ENCODE measurements at places on chromosomes 6 and 20.

GRCh38 chr6:166556863-166557322 is 29.6 kb downstream of the RAMACL start:
- DNase-seq: no peak

DNA sequence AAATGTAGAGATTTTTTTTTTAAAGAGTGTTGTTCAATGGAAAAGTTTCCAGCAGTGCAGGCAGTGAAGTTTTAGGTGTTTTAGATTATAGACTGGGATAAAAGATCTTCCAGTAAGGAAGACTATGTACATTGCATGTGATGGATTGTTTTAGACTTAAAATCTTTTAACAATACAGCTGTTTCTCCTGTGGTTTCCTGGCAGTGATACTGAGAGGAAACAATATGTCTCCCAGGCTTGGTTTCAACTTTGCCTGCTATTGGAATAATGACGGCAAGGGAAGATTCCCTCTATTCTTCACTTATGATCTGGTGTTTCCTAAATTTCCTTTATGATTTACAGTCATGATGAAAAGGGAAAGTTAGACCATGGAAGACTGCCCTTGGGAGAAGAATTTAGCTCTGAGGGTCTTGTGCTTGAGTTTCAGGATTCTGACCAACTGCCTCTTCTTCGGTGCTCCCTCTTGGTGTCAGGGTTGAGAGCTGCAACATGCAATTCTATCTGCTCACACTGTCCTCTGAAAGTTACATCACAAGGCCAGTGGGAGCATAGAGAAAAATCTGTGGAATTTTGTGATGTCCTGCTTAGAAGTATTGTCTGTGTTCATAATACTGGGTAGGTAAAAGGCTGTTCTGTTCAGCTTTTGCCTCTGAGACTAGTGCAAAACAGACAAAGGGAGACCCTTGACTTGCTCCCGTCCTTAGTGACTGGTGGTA is 262.8 kb upstream of the MAN1A1 start:
- no peak for DNase-seq

DNA sequence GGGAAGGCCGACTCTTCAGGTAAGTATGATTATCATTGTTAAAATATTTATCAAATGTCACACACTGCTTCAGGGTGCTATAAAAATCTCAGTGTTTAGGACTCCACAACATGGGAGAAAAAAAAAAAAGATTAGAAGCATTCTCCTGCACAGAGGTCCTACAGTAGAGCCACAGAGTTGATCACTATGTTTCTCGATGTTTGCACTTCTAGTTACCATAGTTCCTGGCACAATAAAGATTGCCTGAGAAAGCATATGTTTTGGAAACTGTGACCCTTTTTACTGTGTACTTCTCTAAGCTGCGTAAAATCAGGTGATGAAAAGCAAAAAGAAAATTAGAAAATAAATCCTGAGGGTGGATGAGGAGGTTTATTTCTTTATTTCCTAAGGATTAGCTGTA is 269.9 kb upstream of the SYNCRIP start:
- no peak for DNase-seq

DNA sequence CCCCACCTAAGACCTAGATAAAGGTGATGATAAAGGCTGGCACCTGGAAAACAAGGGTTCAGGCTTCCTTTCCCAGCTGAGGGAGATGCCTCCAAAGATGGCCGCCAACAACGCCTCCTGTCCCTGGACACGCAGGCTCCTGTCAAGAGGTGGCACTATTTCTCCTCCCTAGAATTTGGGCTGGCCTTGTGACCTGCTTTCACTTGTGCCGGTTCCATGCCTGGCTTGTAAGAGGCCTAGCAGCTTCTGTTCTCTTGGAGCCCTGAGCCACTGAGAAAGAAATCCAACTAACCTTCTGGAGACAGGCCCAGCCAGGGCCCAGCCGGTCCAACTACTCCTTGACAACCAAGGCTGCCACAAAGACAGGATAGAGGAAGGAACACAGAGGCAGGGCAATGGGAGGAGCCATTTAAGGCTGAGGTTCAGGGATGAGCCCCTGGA is 60.2 kb upstream of the RALY start:
- DNase-seq: peak; percentile 85

GRCh38 chr6:52826513-52826912 is 14.1 kb downstream of the GSTA5 start:
- DNase-seq: no peak

DNA sequence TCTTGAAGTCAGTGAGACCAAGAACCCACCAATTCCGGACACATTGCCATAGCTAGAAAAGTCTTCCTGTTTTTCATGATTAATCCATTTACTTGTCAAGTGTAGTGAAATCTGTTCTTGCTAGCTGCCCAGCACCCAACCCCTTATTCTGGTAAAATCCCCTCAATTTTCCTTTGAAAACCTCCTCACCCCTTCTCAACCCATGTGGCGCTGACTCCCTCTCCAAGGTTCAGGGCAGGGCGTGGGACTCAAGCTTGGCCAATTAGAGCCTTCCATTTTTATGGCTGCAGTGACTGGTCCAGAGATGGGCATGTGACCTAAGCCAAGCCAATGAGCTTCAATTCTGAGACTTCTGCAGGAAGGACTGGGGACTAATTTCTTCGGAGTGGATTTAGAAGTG is 9.8 kb upstream of the ZBP1 start:
- no peak for DNase-seq

- DNase-seq: no peak
Observed at GRCh38 chr20:45850926-45851325, 6.3 kb downstream of the ACOT8 start.

- no peak for DNase-seq
Observed at GRCh38 chr20:53567379-53567917, 26.2 kb downstream of the ZNF217 start.

DNA sequence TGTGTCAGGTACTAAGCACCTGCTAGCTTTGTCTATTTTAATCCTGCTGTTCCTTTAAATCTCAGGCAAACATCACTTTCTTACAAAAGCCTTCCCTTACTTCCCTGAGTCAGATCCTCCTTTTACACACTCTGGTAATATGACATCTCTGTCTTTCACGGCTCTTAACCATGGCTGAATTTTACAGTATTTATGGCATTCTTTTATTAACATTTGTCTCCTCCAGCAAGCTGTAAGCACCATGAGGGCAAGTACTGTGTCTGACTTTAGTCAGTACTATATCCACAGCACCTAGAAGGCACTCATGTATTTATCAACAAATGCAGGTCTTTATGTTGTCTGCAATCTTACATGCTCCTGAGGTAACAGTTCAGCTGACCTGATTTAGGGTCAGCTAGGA is 33.7 kb upstream of the HBS1L start:
- DNase-seq: no peak

- peak; percentile 67 for DNase-seq
Observed at GRCh38 chr20:35146299-35146919, 727 bp downstream of the EDEM2 start.

DNA sequence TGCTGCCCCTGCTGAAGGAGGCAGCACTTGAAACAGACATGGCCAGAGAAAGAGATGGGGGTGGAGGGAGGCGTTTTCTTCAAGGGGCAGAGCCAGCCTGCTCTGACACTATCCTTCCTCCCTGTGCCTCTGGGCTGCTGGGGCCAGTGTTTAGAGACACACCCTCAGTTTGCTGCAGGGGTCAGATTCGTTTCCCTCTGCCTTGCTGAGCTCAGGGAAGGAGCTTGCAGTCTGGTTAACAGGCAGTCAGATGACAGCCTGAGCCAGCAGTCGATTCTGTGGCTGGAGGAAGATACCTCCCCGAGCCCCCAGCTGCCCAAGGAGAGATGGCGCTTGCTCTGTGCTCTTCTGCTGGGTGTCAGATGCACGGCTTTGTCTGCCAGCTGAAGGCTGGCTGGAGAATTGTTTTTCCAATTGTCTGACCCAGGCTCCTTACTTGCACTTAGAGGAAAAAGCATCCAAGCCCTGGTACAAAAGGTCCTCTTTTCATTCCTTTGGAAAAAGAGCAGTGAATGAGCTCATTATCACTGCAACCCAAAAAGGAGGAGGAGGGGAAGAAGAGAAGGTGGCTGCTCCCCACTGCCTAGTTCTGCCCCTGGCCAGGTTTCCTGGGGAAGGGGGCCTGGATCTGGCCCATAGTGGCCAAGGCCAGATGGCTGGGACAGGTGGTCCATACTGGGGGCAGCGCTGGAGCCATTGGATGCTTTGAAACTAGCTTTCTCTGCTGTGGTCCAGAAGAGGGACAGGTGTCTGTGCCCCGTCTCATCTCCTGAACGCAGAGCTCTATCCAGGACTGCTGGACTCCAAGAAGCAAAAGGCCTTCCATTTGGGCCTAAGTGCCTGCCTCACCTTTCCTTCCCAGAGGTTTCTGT is 88.2 kb downstream of the TCP11 start:
- no peak for DNase-seq

DNA sequence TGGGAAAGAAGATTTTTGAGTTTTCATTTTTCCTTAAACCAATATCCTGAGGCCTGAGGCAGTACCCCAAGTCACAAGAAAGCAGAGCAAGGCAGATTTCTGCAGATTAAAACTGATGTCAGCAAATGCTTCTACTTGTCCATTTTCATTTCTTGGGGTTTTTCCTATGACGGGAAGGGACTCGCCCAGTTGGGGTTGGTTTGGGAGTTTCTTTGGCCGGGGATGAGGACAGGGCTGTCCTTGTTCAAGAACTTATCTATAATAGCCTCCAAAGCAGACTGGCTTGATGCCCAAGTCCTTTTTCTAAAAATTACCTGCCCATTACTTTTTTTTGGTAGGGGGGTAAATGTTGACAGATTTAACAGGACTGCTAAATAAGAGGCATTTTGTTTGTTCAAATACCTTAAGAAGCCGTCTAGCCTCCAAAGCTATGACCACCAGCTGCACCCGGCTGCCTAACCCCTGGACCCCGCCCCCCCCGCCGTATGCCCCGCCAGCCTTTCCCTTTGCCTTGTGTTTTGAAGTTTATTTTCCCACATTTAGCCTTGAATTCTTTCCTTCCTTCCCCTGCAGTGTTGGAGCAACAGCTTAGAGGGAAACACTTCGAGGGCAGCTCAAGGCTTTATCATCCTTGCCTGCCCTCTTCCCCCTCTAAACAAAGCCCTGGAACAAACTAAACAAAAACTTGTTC is 2.5 kb downstream of the KCNK5 start:
- DNase-seq: no peak

- no peak for DNase-seq
Observed at GRCh38 chr6:106103728-106104109, 17.6 kb downstream of the PRDM1 start.

- no peak for DNase-seq
Observed at GRCh38 chr6:89836639-89837222, 7.1 kb downstream of the CASP8AP2 start.

GRCh38 chr6:55917751-55918415 is 42.5 kb upstream of the BMP5 start:
- no peak for DNase-seq

- no peak for DNase-seq
Observed at GRCh38 chr6:165939601-165940290, 227.9 kb downstream of the TBXT start.

GRCh38 chr20:6074145-6074561 is 20.3 kb upstream of the LRRN4 start:
- peak; percentile 20 for DNase-seq

GRCh38 chr20:24917797-24918578 is 31.1 kb upstream of the CST7 start:
- DNase-seq: peak; percentile 45

DNA sequence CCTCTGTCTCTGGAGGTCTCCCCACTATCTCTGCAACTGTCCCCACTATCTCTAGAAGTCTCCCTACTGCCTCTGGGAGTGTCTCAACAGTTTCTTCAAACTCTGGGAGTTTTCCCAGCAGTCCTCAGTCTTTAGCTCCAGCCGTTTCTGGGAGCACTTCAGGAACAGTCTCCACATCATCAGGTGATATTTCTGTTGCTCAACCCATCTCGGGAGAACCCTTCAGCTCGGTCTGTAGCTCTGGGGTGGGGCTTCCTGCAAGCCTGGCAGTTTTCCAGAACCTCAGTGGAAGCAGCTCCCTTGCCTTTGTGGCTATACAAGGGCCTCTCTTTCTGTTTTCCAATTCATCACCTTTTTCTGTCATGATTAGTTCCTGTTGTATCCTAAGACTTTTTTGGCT is 3.0 kb upstream of the SFTA2 start:
- DNase-seq: no peak

DNA sequence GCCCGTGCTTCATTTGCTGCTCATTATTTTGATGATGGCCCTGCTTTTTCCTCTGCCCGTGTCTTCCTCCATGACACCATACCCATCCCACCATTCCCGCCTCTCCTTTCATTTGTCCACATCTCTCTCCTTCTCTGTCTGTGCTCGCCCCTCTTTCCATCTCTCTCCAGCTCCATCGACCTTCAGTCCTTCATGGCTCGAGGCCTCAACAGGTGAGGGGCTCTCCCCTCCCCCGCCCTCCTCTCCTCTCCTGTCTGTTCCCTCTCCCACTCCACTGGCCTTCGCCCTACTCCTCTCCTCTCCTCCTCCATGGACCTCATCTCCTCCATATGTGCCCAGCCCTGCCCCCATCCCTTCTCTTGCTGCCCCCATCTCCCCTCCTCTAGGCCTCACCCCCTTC is 12.1 kb upstream of the ZBTB9 start:
- no peak for DNase-seq

DNA sequence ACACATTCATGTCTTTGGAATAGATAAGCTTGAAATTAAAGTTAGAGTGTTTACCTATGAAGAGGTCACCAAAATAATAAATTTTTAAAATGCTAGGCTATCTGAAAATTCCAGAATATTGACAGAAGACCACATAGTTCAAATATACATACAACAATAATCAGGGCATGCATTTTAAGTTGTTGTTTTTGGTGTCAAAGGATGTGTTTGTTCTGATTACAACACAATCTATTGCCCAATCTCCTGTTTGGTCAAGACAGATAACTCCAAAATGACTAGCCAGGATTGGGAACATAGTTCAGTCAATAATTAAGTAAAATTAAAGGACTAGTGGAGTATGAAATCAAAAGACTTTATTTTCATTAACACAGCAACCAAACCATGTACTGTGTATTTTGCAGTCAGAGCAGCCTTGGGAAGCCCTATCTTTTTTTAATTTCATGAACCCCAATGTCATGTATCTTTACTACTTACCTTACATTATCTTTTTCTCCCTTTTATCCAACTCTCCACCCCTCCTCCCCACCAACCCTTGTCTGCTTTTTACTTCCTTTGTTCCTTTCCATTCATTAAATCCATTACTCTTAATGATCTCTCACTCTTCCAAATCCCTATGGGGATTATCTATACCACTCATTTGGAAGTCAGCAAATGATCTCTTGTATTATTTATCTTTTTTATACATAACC is 111.2 kb downstream of the CDK19 start:
- DNase-seq: no peak

GRCh38 chr6:90033746-90034271 is 139.5 kb downstream of the GJA10 start:
- no peak for DNase-seq

GRCh38 chr6:32097364-32097763 is 11.8 kb downstream of the TNXB start:
- no peak for DNase-seq

GRCh38 chr20:23446505-23446904 is 6.2 kb downstream of the CST11 start:
- peak; percentile 85 for DNase-seq

GRCh38 chr6:18280084-18280483 is 15.8 kb upstream of the DEK start:
- DNase-seq: peak; percentile 40

GRCh38 chr6:11613858-11614257 is 76.3 kb downstream of the TMEM170B start:
- DNase-seq: no peak

GRCh38 chr20:56859801-56860261 is 230.7 kb downstream of the TFAP2C start:
- no peak for DNase-seq

- DNase-seq: no peak
Observed at GRCh38 chr20:21920211-21920610, 214.7 kb downstream of the PAX1 start.

- DNase-seq: peak; percentile 84
Observed at GRCh38 chr6:15400572-15401004, 154.7 kb downstream of the JARID2 start.

- no peak for DNase-seq
Observed at GRCh38 chr6:108998485-108998884, 96.2 kb downstream of the SESN1 start.
